ENCODE measurements at places on chromosomes 11 and 22.

GRCh38 chr11:116144387-116144958, 628.3 kb downstream of the BUD13 start:
- DNase-seq, result no peak

DNA sequence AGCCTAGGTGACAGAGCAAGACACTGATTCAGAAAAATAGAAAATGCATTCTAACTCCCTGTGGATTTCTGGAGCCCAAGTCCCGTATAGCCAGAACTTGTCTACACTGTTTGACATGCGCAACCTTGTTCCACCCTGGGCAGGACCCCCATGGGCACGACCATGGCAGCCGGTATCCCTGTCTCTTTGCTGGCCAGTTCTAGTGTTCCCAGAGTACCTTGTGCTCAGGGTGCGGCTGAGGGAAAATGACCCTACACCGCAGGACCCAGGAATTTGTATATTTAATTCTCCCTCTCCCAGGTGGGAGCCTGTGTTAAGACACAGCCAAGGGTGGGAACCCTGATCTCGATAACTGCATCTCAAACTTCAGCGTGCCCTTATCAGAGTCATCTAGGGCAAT, 36.7 kb upstream of the RIC3 start:
- DNase-seq, result no peak

DNA sequence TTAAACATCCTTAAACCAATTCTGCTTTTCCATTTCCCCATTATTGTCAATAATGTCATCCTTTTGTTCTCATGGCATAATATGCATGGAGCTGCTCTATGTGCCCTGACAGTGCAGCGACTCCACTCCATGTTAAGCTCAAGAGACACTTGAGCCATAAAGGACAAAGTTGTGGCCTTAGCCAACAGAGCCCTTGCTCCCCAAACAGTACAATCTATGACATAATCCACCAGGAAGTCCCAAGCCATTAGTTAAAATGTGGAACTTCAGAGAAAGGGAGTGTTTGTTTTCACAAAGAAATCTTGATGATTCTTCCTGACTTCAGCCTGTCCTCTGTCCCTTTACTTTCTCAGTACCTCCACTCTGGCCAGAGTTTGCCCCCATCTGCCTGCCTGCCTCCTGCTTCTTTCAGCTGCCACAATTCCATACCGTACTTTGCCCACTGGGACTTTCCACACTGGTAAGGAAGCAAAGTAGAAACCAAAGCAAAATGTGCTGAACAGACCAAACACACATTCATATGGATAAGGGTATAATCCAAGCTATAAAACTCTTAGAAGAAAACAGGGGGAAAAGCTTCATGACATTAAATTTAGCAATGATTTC, 46.3 kb upstream of the ZC3H12C start:
- DNase-seq, result no peak

DNA sequence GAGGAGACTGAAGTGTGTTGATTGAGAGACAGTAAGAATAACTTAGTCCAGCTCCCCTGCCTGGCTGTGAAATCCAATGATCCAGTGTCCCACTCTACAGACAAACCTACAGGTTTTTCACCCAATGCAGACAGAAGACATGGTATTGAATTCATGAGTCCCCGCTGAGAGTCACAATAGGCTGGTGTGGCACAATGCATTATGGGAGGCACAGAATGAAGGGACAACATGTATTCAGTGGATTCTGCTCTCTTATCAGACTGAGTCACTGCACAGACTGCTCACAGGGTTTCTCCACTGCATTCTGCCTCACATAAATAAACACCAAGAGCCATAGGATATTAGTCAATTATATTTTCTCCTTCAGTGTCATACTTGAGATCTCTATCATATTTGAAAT, 55.2 kb upstream of the TOP3B start:
- DNase-seq, result no peak

GRCh38 chr11:23138761-23139160, 278.5 kb upstream of the CCDC179 start:
- DNase-seq, result no peak

DNA sequence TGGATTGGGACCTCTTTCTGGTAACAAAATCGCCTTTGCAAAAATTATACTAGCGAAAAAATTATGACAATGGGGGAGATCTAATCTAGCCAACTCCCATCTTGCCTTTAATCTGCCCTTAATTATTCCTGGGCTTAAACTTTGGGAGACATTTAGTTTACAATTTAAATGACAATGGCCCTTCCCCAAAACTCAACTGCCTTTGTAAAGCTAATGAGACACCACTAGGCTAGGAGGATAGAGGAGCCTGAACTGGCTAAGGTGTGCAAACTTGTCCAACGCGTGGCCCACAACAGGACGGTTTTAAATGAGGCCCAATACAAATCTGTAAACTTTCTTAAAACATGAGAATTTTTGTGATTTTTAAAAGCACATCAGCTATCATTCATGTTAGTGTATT, 67.3 kb downstream of the RSF1 start:
- no peak for DNase-seq

GRCh38 chr11:837189-837989, 4.6 kb downstream of the CD151 start:
- no peak for DNase-seq

DNA sequence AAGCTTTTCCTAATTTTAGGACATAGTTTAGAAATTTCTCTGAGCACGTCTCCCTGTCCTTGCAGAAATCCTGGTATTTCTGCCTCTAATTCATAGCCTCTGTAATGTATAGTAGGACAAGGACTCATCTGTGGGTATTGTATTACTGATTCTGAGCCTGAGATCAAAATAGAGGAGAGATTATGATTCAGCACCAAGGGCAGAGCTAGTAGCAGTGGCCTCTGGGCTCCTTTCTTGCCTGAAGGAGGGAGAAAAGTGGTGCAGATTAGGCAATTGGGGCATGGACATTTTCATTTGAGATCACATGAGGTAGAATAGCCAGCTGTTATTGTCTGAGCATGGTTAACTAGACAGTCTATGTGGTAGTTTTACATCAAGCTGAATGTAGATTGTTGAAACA, 2.8 kb downstream of the MADD start:
- no peak for DNase-seq

- no peak for DNase-seq
These were observed 4.9 kb downstream of the STIM1 start for GRCh38 chr11:3860375-3860774.

DNA sequence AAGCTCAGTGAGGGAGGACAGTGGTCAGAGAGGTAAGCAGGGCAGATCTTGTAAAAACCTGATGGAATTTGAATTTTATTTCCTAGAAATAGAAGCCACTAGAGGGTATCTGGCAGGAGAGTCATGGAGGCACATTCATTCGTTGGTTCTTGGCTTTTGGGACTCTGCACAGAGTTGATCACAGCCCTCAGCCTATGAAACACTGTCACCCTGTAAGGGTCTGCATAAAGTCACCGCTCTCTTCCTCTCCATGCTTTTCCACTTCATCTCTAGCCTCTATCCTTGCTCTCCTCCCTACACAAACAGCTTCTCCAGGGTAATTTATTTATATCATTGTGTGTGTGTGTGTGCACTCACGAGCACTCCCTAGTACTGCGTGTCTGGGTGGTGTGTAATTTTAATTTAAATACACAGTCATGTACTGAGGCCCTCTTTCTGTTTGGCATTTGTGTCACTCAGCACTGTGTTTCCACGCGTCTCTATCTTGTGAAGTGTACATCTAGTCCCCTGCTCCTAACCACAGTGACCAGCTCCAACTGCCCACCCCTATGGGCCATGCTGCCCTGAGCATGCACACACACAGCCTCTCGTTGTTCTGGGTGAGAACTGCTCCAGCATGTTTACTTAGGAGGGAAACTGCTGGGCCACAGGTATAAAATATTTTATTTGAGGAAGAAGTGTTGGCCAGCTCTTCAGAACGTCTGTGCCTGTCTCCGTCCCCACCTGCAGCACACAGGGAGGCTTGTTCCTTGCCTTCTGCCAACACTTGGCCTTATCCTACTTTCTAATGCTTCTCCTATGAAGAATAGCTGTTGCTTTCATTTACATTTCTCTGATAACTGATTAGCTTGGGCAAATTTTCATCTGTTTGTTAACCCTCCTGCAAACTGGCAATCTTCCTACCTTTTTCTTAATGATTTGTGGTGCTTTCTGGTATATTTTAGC, 4.5 kb downstream of the KCNQ1OT1 start:
- DNase-seq, result no peak

GRCh38 chr11:107177106-107177477, 158.8 kb upstream of the GUCY1A2 start:
- no peak for DNase-seq

GRCh38 chr22:45483319-45483718, 19.4 kb upstream of the FBLN1 start:
- no peak for DNase-seq

GRCh38 chr11:130145975-130146776, 13.4 kb upstream of the ST14 start:
- DNase-seq, result no peak

DNA sequence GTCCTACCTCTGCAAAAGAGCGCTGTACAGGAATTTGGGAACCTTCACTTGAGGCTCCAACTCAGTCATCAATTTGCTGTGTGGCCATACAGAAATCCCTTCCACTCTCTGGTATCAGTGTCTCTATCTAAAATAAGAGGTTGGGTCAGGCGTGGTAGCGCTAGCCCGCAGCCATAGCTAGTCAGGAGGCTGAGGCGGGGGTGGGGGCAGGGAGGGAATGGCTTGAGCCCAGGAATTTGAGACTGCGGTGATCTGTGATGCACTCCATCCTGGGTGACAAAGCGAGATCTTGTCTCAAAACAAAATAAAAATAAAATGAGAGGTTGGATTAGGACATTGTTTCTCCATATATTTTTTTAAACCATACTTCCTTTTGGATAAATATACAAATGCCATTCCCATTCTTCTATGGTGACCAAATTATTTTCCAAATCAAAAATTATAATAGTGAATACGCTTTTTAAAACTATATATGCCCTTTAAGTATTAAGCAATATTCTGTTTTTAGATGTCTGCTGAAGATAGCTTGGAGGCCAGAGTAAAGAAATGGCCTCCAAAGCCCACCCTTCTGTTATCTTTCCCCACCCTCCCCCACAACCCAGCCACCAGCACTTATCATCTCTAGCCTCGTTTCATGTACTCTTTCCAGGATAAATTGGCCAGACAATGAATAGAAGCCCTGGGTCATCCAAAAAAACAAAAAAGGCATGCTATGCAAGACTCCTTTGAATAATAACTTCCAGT, 87.2 kb downstream of the PLEKHA7 start:
- no peak for DNase-seq

GRCh38 chr22:50584106-50585096, 1.8 kb upstream of the CHKB start:
- no peak for DNase-seq

DNA sequence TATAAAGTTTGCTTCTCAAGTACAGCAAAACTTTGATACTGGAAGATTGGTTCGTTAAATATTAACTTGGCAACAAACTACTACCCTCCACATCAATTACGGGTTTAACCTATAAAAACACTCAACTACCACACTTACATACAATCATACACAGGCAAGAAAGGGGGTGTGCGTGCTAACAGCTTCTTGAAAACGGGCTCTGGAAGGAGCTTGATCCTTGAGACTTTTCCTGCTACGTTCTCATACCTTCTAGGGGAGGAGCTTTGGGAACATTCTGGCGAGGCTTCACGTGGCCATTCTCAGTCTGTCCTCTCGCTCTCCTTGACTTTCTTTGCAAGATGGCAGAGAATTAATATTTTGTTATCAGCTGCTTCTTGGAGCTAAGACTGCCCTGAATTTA, 6.8 kb upstream of the ESAM start:
- DNase-seq, result no peak

- DNase-seq, result no peak
These were observed 46.8 kb downstream of the SCUBE1 start for GRCh38 chr22:43296276-43296902.

DNA sequence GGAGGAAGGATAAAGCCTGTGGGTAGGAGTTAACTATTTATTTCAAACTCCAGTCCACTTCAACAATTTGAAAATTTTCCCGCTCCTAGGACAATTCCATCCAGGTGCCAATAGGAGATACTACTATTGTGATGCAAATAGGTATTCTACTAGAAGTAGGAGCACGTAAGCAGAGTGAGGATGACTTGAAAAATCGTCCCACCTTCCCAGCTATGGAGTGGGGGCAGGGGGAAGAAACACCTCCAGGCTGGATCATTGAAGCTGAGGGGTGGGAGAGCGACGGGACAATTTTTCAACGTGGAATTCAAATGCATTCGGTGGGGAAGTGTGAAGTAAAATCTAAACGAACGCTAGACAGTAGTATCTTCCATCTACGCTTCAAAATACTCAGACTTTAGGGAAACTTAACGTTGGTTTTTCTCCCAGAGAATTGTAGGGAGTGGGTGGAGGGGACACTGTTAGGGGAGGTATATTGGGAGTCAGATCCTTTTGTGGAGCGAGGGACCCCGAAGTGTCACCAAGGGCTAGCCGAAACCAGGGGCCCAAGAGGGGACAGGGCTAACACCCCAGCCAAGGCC, 523 bp upstream of the ARHGAP42 start:
- no peak for DNase-seq

DNA sequence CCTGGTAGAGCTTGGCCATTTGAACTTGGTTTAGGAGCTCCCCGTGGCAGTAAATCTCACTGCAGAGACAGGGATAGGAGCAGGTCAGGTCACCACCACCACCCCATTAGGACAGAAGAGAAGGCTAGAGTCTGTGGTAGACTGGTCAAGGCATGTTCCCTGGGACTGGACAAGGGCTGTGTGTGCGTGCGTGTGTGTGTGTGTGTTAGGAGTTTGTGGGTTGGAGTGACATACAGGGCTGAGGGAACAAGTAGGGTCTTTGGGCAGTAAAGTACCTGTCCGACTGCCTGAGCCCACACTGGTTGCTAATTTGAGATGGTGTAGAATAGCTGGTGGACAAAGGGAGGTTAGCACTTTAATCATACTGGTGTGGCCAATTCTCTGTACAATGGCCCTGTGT, 16.1 kb downstream of the TREH start:
- no peak for DNase-seq

DNA sequence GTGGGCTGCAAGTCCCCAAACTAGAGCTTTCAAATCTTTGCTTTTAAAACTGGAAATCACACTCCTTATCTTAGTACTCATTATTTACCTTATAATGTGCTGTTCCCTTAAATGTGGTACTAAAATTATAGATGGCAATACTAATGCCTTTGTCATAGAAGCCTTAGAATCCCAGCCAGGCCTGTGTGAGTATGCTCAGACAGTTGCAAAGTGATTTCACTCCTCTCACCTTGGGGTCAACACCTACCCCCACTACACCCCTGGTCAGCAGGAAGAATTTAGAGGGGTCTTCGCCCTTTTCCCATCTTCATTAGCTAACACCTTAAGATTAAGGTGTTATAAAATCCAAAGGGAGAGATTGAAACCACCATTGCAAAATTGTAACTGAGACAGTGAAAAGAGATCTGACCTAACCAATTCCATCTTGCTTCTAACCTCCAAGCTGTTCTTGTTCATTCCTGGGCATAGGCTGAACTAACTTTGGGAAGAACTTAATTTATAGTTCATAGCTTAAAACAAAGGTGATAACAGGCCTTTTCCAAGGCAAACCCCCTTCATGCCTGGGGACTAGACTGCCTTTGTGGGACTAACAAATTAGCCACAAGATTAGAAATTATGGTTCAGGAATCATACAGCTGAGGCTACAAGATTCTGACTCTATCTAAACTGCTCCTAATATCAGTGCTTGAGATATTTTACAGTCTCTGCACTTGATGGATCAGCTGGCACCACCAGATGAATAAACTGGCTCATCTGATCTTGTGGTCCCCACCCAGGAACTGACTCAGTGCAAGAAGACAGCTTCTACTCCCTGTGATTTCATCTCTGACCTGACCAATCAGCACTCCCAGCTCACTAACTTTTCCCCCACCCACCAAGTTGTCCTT, 10.4 kb upstream of the MRPL17 start:
- DNase-seq, result peak; percentile 70

GRCh38 chr11:115712296-115712695, 208.1 kb upstream of the CADM1 start:
- DNase-seq, result no peak
